ENCODE measurements at places on chromosomes 4 and X. TPM values are rescaled to one million over a fixed set of nuclear protein-coding genes. Genes with fewer than 3 reads are reported as not detected.

HTR2C gene
- not detected for polyA plus RNA-seq

DNA sequence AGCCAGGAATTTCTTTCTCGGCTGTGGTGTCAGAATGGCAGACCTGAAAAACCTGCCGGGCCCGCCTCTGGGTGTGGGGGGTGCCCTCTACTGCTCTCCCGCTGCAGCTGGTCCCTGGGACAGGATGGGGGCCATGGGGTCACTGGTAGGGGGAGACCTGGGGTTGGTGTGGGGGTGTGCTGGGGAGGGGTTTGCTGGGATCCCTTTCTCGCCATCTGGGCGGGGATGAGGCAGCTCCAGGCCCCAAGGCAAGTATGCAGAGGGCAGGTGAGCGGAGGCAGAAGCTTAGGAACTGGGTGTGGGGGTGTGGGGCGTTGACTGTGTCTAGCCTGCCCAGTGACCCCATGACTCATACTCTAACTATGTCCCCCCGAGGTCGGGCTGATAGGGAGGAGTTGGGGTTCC, 884 bp downstream of the CCDC120 start:
- DNase-seq: no peak

GRCh38 chr4:2695346-2696060, 60.6 kb downstream of the TNIP2 start:
- no peak for DNase-seq

GRCh38 chr4:52799813-52800212, 48.6 kb upstream of the ERVMER34-1 start:
- no peak for DNase-seq

GRCh38 chr4:10198365-10198764, 81.8 kb upstream of the WDR1 start:
- no peak for DNase-seq

- DNase-seq: no peak
Observed at GRCh38 chr4:169215656-169216055, 55.1 kb downstream of the SH3RF1 start.

- DNase-seq: no peak
Observed at GRCh38 chrX:22097012-22097694, 65.0 kb downstream of the PHEX start.

Data from muscle of arm (tissue), 14 donors.